ENCODE measurements at places on chromosomes 4 and X.
A peak's percentile ranks its signal among the peaks of the same experiment; 100 is the strongest.

DNA sequence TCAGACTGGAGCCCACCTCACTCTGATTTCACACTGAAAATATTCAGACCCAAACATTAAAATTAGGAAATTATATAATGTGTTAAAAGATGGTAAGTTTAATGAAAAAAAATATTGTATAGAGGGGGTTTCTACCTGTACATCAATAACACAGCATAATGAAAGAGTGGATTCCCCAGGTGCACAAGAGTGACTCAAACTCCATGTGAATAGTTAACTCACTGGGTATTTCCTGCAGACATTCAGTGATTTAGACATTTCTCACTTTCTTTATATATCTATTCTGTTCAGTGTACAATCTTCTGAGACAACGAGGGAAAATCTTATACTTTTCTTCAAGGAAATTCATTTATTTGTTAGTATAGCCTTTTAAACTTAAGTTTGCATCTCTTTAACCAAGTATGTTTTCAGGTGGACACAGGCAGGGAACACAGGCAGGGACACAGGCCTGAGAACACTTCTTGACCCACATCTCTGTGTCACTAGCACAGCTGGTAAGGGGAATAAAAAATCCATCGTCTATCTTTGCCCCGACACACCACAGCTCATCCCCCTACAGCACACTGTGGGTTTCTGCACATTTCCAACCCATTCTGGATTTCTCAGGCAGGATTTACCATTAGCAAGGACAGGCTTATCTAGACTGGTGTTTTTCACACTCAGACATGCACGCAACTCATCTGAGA is 525.5 kb upstream of the BOD1L1 start:
- no peak for DNase-seq

- DNase-seq, result no peak
These were observed 7.9 kb upstream of the EMCN start for GRCh38 chr4:100525686-100526085.

GRCh38 chrX:298993-299392 is 17.8 kb downstream of the PLCXD1 start:
- no peak for DNase-seq

DNA sequence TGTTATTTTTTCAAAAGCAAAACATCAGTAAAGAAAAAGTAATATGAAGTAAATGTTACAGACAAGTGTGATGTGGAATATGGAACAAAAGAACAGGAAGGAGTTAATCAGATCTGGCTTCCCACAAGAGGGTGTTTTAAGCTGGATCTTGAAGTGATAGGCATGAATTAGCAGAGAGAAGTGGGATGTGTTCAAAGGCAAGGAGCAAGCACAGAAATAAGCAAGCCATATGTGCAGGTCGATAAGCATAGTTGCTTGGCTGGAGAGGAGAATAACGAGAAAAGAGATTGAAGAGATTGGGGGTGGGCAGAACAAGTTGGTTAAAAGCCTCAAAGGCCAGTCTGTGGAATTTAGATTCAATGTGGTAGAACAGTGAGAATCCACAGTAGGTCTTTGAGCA is 60.9 kb upstream of the PRPS1 start:
- no peak for DNase-seq

GRCh38 chr4:41145571-41146078 is 68.7 kb downstream of the APBB2 start:
- no peak for DNase-seq

GRCh38 chr4:150572704-150573504 is 9.0 kb upstream of the MAB21L2 start:
- DNase-seq, result no peak

DNA sequence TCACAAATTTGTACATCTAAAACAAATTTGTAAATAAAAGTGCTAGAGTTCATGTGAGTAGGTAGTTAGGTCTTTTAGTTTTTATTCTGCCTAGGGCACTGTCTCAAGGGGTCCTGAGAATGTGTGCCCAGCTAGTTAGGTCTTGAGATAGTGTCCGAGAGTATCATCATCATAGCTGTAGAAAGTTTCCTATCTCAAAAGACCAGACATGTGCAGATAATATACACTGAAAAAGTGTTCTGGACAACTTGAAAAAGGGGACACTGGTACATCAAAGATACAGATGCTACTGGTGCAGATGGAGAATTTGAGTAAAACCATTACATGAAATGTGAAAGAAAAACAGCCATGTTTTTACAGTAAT is 1.8 kb upstream of the ZCCHC4 start:
- no peak for DNase-seq

DNA sequence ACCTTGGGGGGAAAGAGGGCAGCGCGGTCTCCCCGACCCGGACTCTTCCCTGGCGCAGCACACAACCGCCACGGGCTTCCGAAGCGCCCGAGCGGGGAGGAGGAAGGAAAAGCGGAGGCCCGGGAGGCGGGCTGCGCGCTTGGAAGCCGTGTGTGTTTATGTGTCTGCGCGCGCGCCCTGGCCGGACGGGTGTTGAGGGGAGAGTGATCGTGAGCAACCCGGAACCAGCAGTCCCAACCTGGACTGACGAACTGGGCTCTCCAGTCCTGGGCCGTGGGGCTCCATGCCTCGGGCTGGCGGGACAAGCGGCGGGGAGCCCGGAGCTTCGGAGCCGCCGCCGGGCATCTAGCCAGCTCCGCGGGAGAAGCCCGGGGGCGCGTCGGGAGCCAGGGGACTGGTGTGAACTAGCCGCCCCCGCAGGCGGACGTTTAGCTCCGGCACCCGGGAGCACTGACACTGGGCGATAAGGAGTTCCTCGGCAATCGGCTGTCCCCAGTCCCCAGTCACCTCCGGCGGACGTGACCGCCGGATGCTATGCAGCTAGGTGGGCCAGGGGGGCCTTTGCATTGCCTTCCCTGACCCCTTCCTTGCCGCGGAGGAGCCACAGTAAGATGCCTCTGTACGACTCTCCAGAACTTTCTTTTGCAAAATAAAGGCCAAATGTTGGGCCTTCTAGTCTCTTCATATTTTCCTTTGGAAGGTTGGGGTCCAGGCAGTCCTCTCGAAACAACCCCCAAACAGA is 74.8 kb upstream of the BCOR start:
- no peak for DNase-seq

- DNase-seq, result no peak
These were observed 475.9 kb upstream of the GALNT7 start for GRCh38 chr4:172692701-172693100.

- no peak for DNase-seq
These were observed 162.6 kb downstream of the ZNF674 start for GRCh38 chrX:46382595-46382994.

GRCh38 chr4:118888666-118889311 is at the start of gene SYNPO2:
Gene SYNPO2, plus strand, starts transcription at chr4:118888854. Its CDS starts 183 bp downstream, at chr4:118889037.
- peak; percentile 9 for DNase-seq

GRCh38 chr4:10534820-10535219 is 77.6 kb upstream of the ZNF518B start:
- DNase-seq, result no peak

DNA sequence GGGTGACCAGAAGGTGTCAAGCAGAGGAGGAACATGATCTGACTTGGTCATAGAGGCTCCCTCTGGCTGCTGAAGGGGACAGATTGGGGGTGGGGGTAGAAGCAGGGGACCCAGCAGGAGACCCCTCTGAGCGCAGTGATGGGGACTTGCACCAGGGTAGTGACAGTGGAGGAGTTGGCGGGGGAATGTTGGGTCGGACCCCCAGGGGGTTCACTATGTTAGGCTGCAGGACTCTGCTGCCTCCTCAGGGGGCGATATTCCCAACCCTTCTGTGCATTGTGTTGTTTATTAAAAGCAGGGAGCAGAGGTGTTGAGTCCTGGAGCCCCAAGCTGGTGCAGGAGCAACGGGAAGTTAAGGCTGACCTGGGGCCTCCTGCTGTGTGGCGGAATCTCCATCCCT is 8.8 kb downstream of the WDR13 start:
- no peak for DNase-seq

GRCh38 chr4:159137176-159137575 is 34.3 kb downstream of the RAPGEF2 start:
- DNase-seq, result no peak

DNA sequence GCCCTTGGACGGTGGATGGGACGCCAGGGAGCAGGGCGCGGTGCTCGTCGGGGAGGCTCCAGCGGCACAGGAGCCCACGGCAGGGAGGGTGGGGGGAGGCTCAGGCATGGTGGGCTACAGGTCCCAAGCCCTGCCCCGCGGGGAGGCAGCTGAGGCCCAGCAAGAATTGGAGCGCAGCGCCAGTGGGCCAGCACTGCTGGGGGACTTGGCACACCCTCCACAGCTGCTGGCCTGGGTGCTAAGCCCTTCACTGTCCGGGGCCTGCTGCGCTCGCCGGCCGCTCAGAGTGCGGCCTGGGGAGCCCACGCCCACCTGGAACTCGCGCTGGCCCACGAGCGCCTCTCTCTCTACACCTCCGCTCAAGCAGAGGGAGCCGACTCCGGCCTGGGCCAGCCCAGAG is 8.6 kb downstream of the CD38 start:
- no peak for DNase-seq

GRCh38 chrX:65707151-65707550 is 39.7 kb downstream of the MSN start:
- no peak for DNase-seq

DNA sequence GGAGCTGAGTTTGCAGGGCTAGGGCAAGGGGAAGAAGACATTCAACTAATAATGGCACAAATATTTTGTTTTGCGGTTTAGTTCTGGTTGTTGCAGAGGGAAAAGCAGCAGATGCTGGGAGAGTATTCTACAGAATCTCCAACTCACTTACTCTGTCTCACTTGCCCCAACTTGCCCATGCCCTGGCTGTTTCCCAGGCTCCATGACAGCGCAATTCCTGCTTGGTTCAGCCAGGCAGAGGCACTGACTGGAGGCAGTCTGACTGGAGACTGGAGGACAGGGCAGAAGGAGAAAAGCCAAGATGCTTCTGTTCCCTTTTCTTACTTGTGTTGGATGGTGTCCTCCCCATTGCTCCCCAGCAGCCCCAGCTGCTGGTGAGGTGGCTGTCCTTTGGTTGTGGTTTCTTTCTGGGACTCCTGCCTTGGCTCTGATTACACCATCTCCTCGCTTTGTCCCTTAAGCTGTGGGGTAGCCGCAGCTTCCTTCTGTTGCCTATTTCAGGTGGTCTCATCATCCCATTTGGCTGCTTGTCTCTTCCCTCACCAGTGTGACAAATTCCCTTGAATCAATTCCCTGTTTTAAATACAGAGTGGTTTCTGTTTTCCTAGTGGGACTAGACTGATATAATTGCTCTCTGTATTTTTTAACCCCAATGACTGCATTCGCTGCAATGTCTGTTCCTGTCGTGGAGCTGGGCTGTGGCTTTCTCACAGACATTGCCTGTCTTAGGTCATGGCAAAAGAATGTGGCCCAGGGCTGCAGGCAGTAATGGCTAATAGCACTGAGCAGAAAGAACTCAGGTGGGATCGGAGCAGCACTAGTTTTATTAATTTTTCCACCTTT is 24.2 kb upstream of the RASL11B start:
- DNase-seq, result no peak

GRCh38 chrX:16712548-16713155 is at the start of gene CTPS2:
Gene CTPS2, minus strand, starts transcription at chrX:16712669. Its CDS starts 9,767 bp downstream, at chrX:16702902.
- DNase-seq, result no peak

DNA sequence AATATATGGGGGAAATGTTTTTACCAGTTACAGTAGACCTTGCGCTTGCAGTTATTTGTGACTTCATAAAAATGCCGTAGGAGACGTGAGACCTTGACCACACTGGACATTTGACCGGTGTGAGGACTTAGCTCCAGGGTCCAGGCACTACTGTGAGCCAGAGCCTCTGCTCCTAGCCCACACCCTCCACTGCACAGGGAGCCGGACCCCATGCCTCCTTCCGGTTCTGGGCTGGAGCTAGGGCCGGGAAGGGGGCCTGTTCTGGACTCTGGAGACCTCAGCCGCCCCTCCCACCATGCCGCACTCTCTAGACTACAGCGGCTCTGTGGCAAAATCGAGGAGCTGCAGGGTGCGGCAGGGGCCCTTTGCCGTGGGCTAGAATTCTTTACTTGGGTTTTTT is 5.3 kb downstream of the PCGF3 start:
- no peak for DNase-seq

DNA sequence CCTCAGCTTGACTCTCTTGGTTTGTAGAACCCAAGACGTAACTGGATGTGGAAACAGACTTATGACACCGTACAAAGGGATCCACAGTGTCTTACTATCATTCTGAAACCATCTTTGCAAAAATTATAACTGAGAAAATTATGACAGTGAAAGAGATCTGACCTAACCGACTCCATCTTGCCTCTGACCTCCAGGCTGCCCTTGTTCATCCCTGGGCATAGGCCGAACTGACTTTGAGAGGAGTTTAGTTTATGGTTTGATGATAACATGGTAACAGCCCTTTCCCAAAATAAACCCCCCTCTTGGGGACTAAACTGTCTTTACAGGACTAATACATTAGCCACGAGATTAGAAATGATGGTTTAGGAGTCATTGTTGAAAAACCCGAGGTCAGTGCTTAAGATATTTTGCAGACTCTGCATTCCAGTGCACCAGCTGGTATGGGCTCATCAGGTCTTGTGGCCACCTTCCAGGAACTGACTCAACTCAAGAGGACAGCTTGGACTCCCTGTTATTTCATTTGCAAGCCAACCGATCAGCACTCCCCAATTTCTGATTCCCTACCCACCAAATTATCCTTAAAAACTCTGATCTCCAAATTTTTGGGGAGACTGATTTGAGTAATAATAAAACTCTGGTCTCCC is 49.6 kb downstream of the CASP3 start:
- no peak for DNase-seq

DNA sequence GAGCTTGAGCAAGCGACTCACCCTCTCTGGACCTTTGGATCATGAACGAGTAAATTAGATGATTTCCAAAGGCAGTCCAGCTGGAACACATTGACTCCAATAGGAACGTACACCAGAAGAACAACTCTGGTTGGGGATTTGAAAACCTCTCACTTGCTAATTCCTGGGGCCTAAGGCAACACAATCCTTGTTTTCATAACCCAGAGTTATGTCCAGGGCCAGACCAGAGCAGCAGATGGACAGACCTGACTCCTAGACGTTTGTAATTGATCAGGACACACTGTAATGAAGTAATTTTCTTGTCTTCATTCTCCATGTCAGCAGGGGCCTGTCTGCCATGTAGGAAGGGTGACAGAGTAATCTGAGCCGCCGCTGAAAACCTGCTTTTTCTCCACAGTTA is 283.9 kb downstream of the IDS start:
- no peak for DNase-seq

DNA sequence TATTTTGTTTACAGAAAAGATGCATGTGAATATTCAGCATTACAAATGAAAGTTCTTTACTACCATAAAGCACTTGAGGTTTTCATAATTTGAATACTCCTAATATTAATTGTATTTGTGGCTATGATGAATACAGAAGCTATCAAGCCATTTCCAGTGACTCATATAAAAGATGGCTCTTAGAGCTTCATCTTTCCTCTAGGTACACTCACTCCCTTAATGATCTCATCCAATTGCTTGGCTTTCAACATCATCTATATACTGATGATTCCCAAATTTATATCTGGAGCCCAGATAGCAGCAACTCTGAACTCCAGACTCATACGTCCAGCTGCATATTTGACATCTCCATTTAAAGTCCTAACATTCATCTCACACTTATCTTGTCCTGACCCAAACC is 183.4 kb upstream of the FAM241A start:
- no peak for DNase-seq

DNA sequence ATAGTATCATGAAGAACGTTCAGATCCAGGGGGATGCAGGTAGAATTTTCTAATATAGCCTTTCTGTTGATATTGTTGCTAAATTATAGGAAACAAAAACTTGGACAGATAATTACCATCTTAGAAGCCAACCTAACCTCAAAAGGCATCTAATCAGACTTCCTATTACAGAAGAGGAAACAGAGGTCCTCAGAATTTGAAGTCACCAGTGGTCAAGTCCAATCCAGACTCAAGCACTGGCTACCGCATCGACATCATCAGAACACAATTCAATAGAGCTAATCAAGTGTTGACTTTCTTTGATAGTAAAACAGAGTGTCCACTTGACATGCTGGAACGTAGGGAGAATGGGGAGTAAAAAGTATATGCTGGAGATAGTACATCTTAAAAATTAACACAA is 10.3 kb upstream of the ATP10D start:
- DNase-seq, result no peak

All from GM19239 (cell line).